ENCODE measurements at places on chromosomes 11 and 22.
A peak's percentile ranks its signal among the peaks of the same experiment; 100 is the strongest.

GRCh38 chr11:38538866-38539680 is 1941.0 kb upstream of the RAG2 start:
- no peak for DNase-seq

DNA sequence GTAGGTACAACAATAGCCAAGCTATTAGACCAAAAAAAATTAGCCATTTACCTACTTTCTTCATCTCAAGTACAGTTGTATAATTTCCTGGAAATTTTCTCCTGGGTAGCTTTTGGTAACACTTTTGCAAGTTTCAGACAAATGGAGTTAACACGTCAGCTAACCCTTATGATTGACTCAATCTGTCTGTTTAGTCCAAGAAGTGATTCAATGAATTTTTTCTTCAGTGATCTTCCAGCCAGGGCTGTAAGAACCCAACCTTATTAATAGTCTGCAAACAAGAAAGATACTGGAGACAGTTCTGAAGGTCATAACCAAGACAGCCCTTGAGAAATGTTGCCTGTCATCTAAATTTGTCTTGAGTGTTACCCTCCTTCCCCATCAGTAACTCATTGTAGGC is 30.1 kb upstream of the FIBIN start:
- DNase-seq, result no peak

DNA sequence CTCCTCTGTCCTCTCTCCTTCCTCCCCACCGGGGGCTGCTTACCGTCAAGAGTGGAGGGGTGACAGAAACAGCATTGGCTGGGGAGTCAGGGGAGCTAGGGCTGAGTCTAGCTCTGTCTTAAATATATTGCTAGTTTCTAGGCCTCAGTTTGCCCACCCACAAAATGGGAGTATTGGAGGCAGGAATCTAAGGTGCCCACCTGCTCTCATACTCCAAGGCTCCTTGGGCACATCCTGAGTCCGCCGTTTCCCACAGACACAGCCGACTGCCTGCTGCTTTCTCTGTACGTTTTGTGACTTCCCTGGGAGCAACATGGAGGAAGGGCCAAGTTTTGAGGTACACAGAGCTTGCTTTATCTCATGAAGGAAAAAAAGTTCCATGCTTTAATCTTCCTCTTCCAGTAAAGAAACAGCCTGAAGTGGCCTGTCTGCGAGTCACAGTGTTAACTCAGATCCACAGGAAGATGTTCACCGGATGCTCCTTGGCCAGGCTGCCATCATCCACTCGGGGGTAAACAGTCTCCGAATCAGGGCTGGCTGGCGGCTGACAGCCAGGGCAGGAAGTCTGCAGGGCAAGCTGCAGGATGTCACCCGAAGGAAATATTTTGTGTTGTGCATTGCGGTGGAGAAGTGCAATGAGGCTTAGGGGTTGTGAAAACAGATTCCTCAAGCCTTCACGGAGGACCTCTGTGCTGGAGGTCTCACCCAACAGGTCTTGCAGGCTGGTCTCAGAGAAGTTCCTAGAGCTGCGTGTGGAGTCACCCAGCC is 11.0 kb upstream of the CERK start:
- no peak for DNase-seq

DNA sequence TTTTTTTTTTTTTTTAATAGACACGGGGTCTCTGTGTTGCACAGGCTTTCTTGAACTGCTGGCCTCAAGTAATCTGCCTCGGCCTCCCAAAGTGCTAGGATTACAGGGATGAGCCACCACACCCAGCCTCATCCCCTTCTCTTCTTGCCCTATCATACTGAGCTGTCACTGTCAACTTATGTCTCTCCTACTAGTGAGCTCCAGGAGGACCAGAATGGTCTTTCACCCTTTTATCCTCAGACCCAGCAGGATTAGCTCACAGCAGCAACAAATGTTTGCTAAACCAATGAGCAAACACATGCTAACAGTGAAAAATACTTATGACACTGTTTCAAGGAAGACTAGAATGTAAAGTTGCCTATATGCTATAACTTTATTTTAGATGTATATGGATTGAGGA is 6.4 kb upstream of the NXF1 start:
- DNase-seq, result no peak

DNA sequence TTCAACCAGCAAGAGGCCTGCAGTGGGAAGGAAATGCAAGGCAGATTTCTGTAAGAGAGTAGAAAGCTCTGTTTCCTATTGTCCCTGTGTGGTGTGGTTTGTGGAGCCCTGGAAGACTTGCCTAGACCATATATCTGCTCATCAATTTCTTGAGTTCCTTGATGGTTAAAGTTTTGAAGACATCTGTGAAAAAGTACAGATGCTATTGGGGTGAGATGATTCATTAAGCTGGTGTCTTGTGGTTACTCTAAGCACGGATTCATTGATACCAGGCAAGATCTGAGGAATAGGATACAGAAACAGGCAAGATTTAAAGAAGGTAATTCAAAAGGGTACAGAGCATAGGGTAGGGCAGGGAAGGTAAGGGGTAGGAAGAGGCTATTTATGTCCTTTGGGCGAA is 275.8 kb upstream of the SESN3 start:
- DNase-seq, result no peak

GRCh38 chr22:32077151-32077550 is 34.1 kb downstream of the SLC5A1 start:
- DNase-seq, result no peak

GRCh38 chr11:132590986-132591385 is 941.3 kb downstream of the OPCML start:
- DNase-seq, result peak; percentile 71

DNA sequence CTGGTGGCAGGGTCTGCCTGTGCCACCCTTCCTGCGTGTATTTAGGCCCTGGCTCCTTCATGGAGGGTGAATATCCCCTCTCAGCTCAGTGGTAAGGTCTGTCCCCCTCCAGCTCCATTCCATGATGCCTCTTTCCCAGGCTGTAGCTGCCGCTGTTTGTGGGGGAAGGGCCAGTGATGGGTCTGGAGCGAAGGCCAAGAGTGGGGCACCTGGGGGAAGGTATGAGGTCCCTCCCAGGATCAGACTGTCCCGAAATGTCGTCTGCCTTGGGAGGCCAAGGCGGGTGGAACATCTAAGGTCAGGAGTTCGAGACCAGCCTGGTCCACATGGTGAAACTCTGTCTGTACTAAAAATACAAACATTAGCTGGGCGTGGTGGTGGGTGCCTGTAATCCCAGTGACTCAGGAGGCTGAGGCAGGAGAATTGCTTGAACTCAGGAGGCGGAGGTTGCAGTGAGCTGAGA is 1.1 kb downstream of the CD151 start:
- DNase-seq, result no peak

GRCh38 chr22:17057959-17058814 is 26.6 kb upstream of the IL17RA start:
- DNase-seq, result peak; percentile 82

- no peak for DNase-seq
Observed at GRCh38 chr11:77510851-77511250, 37.0 kb upstream of the PAK1 start.

- DNase-seq, result no peak
Observed at GRCh38 chr11:119783466-119784400, 54.7 kb upstream of the NECTIN1 start.

DNA sequence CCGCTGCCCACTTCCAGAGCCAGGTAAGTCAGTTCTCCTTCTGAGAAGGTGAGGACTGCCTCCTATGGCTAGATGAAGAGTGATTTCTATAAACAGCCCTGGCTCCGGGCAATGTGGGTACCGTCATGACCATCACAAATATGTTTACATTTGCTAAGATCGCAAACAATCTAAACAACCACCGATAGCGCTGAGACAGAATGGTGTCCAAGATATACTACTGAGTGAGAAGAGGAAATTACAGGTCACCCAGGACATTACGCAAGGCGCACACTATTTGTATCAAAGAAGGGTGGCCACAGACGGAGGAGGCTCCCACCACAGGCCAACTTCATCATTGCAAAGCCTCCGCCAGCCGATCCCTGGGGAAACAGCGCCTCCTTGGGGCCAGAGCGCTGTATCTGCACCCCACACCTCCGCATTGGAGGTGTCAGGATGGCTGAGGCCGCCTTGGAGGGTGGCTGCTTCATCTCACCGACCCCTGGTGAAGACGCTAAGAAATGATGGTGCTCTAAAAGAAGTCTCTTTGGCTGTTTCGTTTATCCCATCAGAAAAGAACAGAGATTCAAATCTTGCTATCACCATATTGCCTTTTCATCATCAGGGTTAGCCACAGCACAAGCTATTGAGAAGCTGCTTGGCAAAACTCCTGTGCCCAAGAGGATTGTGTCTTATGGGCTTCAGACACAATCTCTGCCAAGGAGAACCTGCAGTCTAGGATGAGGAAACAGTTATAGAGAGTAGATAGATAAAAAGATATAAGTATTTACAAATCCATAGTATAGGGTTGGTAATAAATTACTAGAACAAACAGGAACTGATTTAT is 12.3 kb upstream of the ASRGL1 start:
- DNase-seq, result peak; percentile 79

DNA sequence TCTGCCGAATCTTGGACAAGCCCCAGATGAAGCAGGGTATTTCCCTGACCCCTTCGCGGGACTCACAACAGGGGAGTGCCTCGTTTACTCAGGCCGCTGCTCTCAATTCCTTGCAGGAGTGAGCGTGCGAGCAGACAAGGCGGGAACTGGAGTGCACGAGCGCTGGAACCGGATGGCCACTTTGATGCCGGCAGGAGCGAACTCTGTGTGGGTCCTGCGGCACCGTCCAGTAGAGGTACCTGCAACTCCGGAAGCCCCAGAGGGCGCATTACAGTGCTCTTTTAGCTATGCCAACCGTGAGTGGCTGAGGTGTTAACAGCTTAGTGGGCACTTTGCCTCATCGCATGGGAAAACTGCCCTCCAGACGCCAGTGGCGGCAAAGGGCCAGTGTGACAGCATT is 182.3 kb upstream of the ANO3 start:
- no peak for DNase-seq

DNA sequence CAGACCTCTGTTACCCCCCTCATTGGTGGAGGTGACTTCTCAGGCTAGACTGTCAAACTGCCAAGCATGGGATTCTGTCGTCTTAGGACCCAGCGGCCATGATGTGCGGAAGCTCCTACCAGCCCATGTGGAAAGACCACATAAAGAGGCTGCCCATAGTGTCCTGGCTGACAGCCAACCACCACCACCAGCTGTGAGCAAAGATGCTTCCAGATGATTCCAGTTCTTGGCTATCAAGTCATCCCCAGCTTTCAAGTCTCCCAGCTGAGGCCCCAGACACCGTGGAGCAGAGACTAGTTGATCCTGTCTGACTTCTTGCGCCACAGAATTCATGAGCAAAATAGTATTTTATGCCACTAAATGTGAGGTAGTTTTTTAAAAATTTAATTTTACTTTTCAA is 32.9 kb downstream of the SCUBE1 start:
- DNase-seq, result no peak

GRCh38 chr11:2621894-2622293 is 77.9 kb downstream of the KCNQ1OT1 start:
- no peak for DNase-seq

All from D341Med (cell line).